Caudate nucleus (tissue), 63 donors: ENCODE measurements at places on chromosomes 11 and 22.

- no peak for DNase-seq
Measured at GRCh38 chr11:2522631-2523255, 77.9 kb downstream of the KCNQ1 start.

GRCh38 chr11:71268706-71269321, 16.4 kb upstream of the SHANK2 start:
- DNase-seq, result no peak

- DNase-seq, result no peak
Measured at GRCh38 chr11:22337596-22338485, at the start of gene SLC17A6. Gene SLC17A6 (plus strand): TSS chr11:22338381. CDS start chr11:22338534, 153 bp downstream.

DNA sequence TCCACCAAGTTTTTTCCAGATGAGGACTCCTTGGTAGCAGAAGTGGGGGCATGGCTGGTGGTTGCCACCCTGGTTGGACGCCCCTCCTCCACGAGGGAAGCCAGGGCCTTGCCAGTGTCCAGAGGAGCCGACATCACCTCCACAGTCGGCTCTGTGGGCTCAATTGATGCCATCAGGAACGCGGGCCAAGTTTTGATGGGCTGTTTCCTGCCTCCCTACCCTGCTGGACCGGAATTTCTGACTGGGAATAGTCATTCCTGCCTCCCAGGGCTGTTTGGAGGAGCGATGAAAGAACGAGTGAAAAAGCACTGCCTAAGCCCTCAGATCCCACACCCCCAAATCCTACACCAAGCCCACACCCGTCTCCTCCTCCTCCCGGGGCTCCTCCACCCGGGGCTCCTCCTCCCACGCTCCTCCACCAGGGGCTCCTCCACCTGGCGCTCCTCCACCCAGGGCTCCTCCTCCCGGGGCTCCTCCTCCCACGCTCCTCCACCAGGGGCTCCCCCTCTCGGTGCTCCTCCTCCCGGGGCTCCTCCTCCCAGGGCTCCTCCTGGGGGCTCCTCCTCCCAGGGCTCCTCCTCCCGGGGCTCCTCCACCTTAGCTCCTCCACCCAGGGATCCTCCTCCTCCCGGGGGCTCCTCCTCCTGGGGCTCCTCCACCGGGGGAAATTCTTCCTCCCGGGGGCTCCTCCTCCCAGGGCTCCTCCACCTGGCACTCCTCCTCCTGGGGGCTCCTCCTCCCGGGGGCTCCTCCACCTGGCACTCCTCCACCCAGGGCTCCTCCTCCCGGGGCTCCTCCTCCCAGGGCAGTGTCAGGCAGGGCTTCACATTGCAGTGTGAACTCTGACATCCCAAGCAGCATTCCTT, 10.0 kb upstream of the PRR5 start:
- no peak for DNase-seq

DNA sequence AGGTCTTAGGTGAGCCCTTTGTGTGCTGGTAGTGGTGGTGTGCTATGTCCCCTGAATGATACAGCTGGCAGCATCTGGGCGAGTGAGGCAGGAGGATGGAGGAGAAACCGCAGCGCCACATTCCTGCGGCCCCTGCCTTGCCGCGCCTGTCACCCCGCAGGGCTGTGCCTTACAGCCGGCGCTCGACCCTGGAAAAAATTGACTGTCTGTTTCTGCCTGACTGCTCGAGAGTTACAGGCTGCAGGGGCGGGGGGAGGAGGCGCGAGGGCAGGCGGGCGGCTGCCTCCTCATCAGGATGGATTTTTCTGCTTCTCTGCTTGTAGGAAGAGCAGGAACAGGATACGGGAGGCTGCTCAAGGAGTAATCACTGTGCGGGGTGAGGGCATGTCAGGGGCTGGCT, 443.4 kb downstream of the MIAT start:
- peak; percentile 34 for DNase-seq

- DNase-seq, result no peak
Measured at GRCh38 chr11:35491231-35491871, 34.1 kb downstream of the PAMR1 start.

DNA sequence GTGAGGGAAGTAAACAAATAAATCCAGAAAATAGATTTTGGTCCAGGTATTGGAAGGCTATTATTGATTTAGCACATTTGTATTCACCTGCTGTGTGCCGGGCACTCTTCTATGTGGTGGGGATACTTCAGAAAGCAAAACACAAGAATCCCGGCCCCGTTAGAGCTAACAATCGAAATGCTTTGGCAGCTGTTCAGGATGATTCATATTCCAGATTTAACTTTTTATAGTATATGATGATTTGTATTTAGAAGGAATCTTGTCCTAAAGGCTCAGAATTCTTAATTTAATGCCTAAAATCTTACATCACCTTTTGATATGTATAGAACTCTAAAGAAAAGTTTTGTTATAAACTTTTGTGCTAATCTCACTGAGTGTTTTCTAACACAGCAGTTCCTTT, 28.0 kb downstream of the ZC3H12C start:
- no peak for DNase-seq

GRCh38 chr11:82831364-82831763, 68.9 kb downstream of the PRCP start:
- DNase-seq, result no peak

GRCh38 chr11:100910808-100911207, 218.8 kb downstream of the PGR start:
- no peak for DNase-seq

GRCh38 chr22:50318698-50319411, 8.0 kb downstream of the DENND6B start:
- DNase-seq, result no peak

GRCh38 chr11:66782726-66783125, 53.7 kb upstream of the SPTBN2 start:
- no peak for DNase-seq
